ENCODE measurements at places on chromosomes 3 and 15.

DNA sequence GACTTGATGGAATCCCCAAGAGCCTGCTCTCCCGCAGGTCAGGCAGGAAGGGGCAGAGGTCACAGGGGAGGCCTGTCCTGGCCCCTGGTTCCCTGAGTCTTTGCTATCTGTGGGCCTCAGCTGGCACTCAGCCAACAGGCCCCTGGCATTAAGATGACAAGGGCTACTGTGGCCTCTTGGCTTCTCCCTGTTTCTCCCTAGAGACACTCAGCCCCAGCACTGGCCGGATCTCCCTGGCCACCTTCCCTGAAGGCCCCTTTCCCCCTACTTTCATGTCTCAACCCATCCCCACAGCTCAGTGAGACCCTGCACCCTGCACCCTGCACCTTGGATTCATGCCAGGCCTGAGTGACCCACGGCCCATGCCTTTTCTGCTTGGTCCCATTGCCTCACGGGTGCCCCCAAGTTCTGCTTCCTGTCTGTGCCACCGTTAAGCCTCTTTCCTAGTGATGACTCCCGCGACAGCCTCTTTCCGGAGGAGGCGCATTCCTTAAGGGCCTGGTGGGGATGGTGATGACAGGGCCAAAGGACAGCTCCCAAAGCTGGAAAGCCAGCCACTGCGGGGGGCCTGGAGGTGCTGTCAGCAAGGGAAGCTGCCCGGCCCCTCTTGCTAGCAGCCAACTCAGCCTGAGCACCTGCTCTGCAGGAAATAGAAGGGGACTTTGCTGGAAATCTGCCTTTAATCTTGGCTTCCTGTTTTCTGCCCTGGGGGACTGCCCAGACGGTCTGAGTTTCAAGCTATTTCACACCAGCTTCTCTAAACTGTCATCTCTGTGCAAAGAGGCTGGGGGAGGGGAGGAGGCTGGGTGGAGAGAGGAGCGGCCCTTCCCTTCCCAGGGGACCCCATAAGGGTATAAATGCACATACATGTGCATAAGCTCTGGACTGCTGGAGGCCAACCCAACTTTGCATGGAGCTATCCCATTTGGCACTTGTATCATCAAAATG, 4.8 kb upstream of the CSK start:
- DNase-seq, result no peak

DNA sequence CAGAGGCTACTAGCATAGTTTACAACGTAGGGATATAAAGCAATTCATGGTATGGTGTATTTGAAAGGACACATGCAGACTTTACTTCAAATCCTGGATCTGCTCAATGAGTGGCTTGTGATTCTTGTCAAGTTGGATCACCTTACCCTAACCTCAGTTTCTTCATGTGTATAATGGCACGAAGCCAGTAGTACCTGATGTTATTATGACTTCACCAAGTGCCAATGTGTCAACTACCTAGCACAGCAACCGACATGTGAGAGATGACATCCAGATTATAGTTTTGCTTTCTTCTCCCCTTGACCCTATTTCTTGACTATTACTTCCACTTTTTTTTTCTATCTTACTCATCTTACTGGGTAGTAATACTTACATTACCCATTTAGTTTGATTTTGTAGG, 304.5 kb downstream of the RBMS3 start:
- no peak for DNase-seq

DNA sequence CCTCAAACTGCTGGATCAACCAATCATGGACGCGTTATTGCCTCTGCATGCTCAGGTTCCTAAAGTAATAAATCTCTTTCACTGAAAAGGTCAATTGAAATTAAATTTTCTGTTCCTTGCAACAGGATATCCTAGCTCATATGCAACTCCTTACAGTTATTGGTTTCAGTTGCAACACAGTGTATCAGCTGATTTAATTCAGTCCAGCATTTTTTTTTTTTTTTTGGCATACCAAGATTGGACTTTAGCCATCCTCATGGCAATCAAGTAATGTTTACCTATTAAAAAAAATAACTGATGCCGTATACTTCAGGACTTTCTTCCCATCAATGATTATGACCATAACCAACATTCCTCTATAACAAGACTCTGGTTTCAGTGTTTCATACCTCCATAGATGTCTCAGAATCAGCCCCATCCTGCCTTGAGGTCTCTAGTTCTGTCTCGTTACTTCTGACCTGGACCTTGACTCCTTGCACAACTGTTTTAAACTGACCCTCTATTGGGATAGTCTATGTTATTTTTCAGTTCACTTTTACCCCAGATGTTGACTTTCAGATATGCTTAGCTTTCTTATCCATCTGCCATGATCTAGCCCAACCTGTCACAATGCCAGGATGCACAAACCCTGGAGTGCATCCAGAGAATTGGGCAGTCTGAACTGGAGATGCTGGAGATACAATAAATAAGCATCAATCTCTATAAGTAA, 265.0 kb upstream of the GADL1 start:
- no peak for DNase-seq

- no peak for DNase-seq
Measured at GRCh38 chr15:36753173-36753572, 173.7 kb downstream of the CDIN1 start.

GRCh38 chr3:101195951-101196713, 124.2 kb downstream of the IMPG2 start:
- no peak for DNase-seq

DNA sequence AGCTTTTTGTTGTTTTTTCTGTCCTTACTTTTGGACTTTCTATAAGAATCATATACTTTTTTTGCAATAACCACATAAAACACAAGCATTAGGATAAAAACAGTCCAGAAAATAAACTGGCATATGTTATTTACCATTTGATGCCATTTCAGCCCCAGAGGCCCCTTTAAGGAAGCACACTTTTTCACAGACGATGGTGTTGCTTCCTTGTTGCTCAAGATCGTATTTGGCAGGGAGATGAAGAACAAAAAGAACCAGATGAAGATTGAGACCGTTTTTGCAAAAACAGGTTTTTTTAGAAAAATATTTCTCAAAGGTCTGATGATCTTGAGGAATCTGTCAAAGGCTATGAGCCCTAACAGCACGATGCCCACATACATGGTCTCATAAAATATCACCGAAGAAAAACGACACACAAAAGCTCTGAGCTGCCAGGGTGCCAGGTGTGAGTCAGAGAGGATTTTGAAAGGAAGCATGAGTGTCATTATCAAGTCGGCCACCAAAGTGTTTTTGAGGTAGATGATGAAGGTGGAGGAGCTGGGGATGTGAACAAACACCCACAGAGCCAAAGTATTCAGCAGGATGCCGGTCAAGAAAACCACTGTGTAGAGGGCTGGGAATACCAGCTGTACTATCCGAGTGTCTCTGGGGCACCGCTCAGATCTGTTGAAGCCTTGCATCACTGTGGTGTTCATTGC, 902 bp downstream of the P2RY13 start:
- DNase-seq, result no peak

GRCh38 chr15:34252545-34252944, 27.7 kb downstream of the EMC4 start:
- no peak for DNase-seq

- no peak for DNase-seq
Measured at GRCh38 chr3:178117641-178118040, 418.6 kb upstream of the KCNMB2 start.

GRCh38 chr15:40927873-40928806, 1.0 kb upstream of the DLL4 start:
- DNase-seq, result no peak

GRCh38 chr3:194286375-194287146, 64.6 kb downstream of the CPN2 start:
- no peak for DNase-seq

All from esophagus squamous epithelium (tissue), 5 donors.